ENCODE measurements at places on chromosomes 7 and 10. TPM values are rescaled to one million over a fixed set of nuclear protein-coding genes. Genes with fewer than 3 reads are reported as not detected.

The HOXA7 gene
- total RNA-seq, result 12.9 TPM

The TSPAN12 gene
- 2.7 TPM for total RNA-seq

The C10orf62 gene
- 1.2 TPM for total RNA-seq

The CDHR1 gene
- total RNA-seq, result 0.30 TPM

The TACR2 gene
- total RNA-seq, result 0.59 TPM

The CPA2 gene
- total RNA-seq, result 1.5 TPM

The GRK5 gene
- 61.7 TPM for total RNA-seq

The OR6B1 gene
- total RNA-seq, result not detected

The EGFR gene
- total RNA-seq, result 128 TPM

The MRPS24 gene
- total RNA-seq, result 61.8 TPM

The GSTO2 gene
- total RNA-seq, result 0.30 TPM

The EVX1 gene
- total RNA-seq, result not detected

The POMZP3 gene
- 8.3 TPM for total RNA-seq

The CPEB3 gene
- 8.8 TPM for total RNA-seq

The IDI2 gene
- 0.30 TPM for total RNA-seq

The PDK4 gene
- 723 TPM for total RNA-seq

The NKX2-3 gene
- total RNA-seq, result not detected

The PAPOLB gene
- total RNA-seq, result 2.2 TPM

The NPC1L1 gene
- total RNA-seq, result 0.30 TPM

The NKX1-2 gene
- total RNA-seq, result not detected

The STAG3 gene
- 8.2 TPM for total RNA-seq

The ANKRD30A gene
- total RNA-seq, result under 0.01 TPM

The DENND2A gene
- total RNA-seq, result 22.5 TPM

The STX1A gene
- 3.9 TPM for total RNA-seq

The OR13A1 gene
- total RNA-seq, result not detected

The DKK1 gene
- 2.3 TPM for total RNA-seq

The CLCN1 gene
- not detected for total RNA-seq

The TBRG4 gene
- 46.9 TPM for total RNA-seq

The HGF gene
- total RNA-seq, result 3.3 TPM

The MYH16 gene
- not detected for total RNA-seq

The SORCS3 gene
- 3.9 TPM for total RNA-seq

The HYAL4 gene
- total RNA-seq, result not detected

The TUBAL3 gene
- total RNA-seq, result 0.22 TPM

The CYP26C1 gene
- total RNA-seq, result not detected

The EPHA1 gene
- 3.6 TPM for total RNA-seq

The BTBD16 gene
- not detected for total RNA-seq

The ALDH18A1 gene
- 21.6 TPM for total RNA-seq

The KLF14 gene
- total RNA-seq, result not detected

The AGR3 gene
- not detected for total RNA-seq

The PNLIP gene
- 2.1 TPM for total RNA-seq

The GPR37 gene
- total RNA-seq, result not detected

The LAMB1 gene
- 563 TPM for total RNA-seq

The CTNNA3 gene
- total RNA-seq, result 36.1 TPM

The TAS2R41 gene
- not detected for total RNA-seq

The IRF5 gene
- total RNA-seq, result 7.8 TPM

The PLXNA4 gene
- total RNA-seq, result 12.6 TPM

The CYP3A7 gene
- not detected for total RNA-seq

The ERVW-1 gene
- not detected for total RNA-seq

The CCL24 gene
- total RNA-seq, result not detected

The MALRD1 gene
- total RNA-seq, result 5.4 TPM

The ZNHIT1 gene
- 104 TPM for total RNA-seq

The ACTL6B gene
- total RNA-seq, result not detected

The WNT8B gene
- total RNA-seq, result not detected

The SEMA3E gene
- total RNA-seq, result 21.9 TPM

The TDRD1 gene
- total RNA-seq, result under 0.01 TPM

The COBL gene
- 8.0 TPM for total RNA-seq

The PPP1R9A gene
- 28.9 TPM for total RNA-seq

All from tibial nerve (tissue), 4 donors.